Stimulated activated CD8-positive, alpha-beta memory T cell treated with anti-CD3 and anti-CD28 coated beads, Interleukin-7, amount 100 ng/mL, for 24 hours (primary cell): ENCODE measurements at places on chromosomes 4 and X.

DNA sequence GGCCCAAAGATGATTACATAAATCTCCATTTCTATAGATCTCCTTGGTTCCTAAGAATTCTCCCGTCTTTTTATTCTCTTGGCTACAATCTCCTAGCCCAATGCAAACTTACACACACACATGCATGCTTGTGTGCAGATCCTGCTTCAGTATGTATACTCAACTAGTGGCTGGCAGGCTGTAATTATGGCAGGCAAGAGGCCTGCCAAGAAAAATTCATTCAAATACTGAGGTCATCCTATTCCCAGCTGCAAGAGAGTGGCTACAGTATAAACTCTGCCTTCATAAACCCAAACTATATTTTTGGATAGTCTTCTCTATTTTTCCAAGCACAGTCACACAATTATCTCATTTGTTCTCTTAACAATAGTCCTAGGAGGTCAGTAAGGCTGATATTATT, 95.2 kb downstream of the SHROOM4 start:
- DNase-seq: no peak

DNA sequence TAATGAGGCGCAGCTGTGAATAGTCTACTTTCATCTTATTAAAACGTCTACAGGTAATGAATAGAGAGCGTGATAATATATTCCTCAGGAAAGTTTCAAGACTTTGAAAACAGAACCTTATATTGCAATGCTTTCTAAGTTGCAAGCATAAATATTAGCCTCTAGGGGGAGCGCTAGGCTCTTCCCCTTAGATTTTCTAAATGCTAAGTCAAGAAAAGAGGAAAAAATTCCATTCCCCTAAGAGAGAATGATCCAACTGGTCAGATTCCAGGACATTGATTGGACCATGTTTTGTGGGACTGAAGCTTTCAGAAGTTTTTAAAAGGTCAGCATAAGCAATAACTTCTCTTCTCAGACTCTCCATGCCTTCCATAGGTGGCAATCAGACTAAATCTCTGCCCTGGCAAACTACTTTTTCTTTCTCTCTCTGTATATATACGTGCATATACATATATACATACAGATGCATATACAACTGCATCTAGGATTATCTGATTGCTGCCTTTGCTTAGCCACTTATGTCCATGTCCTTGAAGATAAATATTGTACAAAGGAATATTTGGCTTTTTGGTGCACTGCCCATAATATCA, 492.9 kb downstream of the INPP4B start:
- no peak for DNase-seq

DNA sequence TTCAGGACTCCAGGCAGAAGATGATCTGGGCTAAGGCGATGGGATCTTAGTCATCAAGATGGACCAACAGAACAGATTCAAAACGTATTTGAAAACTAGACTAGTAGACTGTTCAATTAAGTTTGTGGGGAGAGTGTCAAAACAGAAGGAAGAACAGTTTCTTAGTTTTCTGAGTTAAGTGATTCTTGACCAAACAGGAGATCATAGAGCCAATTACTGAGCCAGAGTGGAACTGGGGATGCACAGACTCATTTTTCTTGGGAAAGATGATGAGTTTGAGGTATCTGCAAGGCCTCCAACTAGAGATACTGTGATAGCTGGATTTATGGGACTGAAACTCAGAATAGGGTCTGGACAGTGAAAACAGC, 119.5 kb downstream of the REELD1 start:
- no peak for DNase-seq

GRCh38 chr4:87478732-87479250, 50.4 kb downstream of the SPARCL1 start:
- DNase-seq: no peak

- no peak for DNase-seq
These were observed 117.7 kb upstream of the PSAPL1 start for GRCh38 chr4:7552466-7552865.
